KG1 (cell line): ENCODE measurements at places on chromosomes 5 and 9.

GRCh38 chr5:44770780-44771717 is 37.7 kb upstream of the MRPS30 start:
- no peak for DNase-seq

GRCh38 chr5:148425808-148426207 is 42.0 kb downstream of the FBXO38 start:
- no peak for DNase-seq

GRCh38 chr5:93078082-93079038 is 502.7 kb downstream of the NR2F1-AS1 start:
- no peak for DNase-seq

- DNase-seq: no peak
These were observed 49.3 kb downstream of the ALG2 start for GRCh38 chr9:99172124-99173091.

DNA sequence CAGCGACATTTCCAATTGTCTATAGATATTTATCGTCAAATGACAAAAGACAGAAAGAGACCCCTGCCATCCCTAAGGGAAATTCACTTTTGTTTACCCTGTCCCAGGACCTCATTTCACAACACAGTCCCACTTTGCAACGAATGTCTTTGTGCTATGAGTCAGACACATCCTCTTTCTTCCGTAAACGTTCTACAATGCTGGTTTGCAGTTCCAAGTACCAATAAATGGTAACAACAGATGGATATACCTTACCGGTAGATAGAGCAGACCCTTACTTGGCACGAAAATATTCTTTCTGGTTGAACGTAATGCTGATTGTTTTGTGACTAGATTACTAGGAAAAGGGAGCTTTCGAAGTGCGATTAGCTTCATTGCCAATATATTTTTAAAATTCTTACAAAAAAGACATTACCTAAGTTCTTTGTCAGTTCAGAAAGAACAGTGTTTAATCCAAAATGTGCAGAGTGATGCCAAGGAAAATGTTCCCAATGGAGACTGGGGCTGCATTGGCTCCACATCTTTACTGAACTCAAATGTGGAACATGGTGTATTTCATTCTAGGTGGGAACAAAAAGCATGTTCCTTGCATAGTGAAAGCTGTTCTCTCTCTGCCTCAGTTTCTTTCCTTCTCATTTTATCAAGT is 202.5 kb upstream of the SLC27A6 start:
- DNase-seq: no peak

DNA sequence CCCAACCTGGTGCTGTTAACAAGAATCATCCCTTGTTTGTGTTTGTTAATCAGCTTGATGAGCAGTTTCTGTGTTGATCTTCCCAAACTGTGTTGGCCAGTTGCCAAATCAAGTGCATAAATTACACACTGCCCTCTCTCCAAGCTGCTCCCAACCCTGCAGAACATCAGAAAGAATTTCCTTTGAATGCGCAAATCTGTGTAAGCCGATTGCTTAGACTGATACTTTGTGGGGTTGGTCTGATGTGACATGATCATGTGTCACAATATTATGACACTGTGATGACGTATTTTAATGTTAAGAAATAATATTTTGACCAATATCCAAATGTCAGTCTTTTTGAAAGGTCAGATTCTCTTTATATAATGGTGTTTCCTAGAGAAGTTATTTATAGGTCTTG is 766.4 kb upstream of the WWC1 start:
- no peak for DNase-seq

- DNase-seq: no peak
These were observed 10.9 kb upstream of the UNC5A start for GRCh38 chr5:176799488-176799887.

DNA sequence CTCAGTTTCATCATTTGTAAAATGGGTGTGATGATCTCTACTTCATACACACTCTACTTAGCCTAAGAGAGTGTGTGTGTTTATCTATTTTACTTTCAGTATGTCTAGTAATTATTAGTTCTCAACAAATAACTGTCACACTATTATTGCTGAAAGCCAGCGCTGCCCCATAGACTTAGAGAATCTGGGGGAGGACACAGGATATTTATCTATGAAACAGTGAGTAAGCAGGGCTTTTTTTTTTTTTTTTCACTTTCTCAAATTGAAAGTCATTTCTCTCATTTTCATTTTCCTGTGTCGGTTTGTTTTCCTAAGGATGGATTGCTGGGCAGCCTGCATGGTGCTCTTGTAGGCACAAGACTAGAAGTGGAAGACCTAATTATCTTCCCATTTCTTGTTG is 248.4 kb upstream of the RPS23 start:
- no peak for DNase-seq

- DNase-seq: no peak
These were observed 94.8 kb downstream of the ARRDC3 start for GRCh38 chr5:91288118-91288916.

DNA sequence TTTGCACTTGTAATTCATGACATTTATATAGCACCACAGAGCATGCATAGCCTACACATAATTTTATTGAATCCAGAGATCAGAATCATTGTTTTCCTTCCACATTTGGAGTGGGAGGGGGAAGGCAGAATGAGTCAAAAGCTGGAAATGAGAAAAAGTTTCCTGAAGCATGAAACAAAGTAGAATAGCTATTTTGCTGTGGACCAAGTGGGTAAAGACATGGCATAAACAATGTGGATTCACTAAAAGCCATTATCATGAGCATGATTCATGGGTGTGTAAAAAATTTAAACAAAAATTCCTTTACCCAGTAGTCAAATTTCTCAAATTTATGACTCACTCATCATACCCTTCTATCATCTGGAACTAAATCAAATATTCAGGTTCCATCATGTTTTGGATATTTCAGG is 97.9 kb downstream of the YIPF5 start:
- DNase-seq: no peak

DNA sequence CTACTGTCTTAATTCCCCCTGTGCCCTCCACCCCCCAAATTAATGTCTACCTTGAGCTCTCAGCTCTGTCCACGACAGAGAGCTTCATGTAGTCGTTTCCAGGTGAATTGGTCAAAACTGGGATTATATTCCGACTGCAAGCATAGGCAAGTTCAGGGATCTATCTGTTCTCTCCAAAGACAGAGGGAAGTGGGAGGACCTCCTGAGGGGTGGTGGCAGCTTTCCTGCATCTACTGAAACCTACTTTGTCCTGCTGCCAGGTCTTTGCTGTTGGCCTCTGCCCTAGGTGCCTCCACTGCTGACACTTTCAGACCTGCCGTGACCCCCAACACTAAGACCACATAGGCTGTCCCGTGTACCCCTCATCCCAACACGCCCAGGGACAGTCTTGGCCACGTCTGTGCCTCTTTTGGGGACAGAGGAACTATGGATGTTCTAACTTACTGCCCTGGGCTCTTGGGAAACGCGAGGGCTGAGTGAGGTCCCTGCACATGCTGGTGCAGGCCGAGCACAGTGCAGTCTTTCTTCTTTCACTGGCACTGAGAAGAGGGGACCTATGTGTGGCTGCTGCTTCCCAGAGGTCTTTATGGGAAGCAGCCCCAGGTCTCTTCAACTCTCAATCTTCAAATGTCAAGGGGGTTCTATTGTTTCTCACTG is 125.6 kb downstream of the NTRK2 start:
- DNase-seq: no peak

DNA sequence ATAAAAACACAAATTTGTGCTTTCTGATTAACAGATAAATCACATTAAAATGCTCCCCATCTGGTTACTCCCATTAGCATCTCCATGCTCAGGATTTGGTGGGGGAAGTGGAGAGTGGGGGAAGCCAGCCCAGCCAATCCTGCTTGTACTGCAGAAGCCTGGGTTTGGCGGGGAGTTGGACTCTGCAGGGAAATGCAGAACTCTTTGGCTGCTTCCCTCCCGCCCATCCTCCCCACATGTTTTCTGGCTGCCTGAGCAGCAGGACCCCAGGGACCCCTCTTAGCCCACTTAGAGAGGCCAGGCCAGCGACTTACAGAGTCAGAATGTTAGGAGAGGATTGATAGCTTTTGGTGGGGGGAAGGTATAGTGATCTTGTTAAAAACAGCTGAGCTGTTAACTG is 59.5 kb upstream of the FOXI1 start:
- DNase-seq: no peak

DNA sequence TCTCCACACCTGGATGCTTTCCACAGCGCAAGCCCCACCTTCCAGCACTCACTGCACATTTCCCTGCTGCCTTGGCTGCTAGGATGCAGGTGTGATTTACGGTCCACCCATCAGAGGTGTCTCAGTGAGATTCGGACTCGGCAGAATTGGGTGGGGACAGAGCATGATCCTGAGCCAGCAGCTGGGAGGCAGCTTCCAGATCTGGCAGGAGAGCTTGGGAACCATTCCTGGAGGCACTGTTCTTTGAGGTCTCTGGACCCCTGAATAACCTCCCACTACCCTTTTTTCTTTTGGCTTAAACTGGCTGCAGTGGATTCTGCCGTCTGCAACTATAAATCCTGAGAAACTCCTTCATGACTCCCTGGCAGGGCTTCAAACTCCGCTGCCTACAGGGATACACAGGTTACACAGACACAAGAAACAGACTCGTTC is 99.6 kb upstream of the PHYKPL start:
- no peak for DNase-seq

DNA sequence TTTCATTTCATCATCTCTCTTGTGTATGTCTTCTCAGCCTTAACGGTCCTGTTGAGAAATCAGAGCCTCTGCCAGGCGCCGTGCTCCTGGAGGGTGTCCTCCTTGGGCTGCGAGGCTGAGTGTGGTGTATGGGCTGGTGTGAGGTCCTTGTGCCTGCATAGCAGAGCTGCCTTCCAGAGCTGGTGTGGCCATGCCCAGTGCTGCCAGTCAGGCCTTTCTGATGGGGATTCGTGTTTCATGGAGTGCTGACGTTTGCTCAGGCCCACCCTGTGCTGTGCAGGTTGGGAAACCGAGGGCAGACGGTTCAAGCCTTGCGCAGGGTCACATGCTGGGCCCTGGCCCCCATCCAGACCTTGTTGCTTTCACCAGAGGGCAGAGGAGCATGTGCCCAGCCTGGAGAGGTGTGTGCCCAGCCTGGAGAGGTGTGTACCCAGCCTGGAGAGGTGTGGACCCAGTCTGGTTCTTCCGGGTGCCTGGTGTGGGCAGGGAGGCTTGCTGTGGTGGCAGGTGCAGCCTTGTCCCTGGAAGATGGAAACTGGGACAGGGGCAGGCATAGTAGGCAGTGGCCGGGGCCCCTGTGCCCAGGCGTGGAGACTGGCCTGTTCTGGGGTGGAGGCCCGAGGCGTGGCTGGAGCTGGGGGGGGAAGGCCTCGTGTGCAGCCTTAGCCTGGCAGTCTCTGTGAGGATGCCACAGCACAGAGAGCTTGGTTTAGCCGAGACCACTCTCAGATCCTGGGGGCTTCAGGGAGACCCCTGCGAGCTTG is 84.0 kb downstream of the RXRA start:
- DNase-seq: no peak

DNA sequence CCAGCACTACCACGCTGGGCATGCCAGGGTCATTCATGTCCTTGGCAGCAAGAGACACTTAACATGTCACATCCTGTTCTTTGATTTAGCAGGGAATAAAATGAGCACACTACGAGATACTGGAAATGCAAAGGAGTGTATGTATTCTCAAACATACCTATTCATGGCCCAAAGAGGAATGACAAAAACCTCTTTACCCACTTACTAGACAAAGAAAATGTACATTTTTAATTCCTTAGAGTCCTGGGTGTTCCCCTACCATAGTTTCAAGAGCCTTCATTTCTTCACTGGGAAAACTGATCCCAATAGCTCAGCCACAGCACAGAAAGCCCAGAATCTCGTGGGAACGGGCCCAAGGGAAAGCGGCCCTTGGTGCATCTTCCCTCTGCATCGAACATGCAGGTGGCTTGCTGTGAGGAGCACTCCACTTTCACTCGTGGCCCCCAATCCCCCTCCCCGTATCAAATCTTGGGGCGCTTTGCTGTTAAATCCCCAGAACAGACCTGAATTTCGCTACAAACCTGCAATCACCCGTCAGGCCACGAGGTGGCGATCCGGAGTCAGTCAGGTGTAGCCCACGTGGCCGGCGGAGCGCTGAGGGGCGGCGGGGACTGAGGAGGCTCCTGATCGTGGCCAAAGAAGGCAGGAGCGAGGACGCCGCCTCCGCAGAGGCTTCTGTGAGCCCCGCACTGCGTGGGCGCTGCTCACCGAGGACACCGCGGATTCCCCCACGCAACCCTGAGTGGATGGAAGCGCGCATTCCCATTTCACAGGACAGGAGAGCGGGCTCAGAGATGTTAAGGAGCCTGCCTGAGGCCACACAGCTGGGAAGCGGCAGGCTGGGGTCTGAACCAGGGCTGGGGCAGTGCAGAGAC is 91.4 kb downstream of the LMX1B start:
- DNase-seq: peak; percentile 70

DNA sequence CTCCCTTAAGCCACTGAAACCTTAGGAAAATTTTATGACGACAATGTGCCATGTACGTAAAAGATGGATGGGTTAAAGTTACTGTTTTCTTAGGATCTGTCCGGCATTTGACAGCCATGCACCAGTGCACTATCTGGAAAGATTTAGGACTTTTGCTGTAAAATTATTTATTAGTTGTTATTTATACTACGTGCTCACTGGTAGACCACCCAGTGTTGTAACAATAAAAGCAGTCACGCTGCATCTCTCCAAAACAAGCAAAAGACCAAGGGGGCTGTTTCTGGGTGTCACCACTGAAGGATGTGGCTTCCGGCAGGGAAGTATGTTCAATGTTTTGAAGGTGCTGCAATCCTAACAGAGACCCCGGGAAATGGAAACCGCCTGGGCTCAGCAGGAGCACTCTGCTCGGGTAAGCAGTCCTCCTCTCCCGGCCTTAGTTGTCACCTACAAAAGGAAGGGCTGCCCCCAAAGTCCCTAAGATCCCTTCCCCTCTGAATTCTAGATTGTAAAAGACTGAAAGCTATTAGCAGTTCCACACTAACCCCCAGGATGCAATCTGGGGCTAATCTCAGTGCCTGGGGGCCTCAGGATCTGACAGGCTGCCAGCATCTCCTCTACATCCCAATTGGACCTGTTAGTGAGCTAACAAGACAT is 38.6 kb downstream of the SAXO1 start:
- no peak for DNase-seq

DNA sequence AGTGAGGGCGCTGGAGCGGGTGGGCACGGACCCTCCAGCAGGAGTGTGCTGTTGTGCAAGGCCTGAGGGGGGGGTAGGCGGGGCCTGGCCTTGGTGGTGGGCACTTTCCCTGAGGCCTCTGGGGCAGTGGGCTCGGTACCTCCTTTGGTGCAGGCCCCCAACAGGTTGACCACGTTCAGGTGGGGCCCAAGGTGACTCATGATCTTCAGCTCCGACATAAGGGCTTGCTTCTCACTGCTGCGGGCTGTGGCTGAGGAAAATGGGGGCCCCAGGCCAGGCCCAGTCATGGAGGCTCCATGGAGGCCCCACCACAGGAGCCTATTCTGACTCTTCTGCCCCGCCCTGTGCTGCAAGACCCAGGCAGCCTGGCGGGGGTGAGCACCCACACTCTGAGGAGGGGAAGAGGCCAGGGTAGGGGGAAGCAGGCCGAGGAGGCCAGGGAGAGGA is 31.5 kb downstream of the PDGFRB start:
- DNase-seq: no peak

- DNase-seq: no peak
These were observed 6.5 kb downstream of the AMACR start for GRCh38 chr5:34001241-34001841.
